ENCODE measurements at places on chromosomes 3 and 15.

DNA sequence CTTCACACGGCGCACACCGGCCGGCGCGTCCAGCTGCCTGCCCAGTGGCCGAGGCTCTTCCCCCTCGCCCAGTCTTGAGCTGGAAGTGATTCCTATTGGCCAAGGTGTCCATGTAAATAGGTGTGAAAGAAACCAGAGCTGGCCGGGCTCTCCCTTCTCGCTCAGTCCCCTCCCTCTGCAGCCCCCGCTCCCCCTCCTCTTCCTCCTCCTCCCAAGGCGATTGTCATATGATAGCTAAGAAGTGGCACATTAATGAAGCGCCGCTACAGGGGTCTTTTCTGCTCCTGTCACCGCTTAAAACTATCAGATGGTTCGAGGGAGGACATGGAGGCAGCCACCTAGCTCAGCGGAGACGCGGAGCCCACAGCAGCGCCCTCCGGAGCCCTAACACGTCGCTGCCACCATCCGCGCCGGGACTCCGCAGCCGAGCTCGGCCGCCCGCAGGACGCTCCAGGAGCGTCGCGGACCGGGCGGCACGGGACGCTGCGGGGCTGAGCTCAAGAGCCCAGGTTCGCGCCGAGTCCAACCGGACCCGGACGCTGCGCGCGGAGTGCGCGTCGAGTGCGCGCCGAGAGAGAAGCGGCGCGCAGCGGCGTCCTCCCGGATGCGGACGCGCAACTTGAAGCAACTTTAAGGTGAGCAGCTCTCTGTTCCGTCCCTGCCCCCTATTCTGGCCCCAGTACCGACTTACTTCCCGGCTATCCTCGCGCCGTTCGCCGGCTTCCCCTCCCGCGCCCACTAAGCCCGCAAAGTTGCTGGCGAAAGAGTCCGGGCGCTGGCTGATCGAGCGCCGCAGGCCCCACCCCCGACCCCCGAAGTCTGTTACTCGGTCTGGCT, at the start of gene FOXB1:
Gene FOXB1 (plus strand): TSS at position 303 of the 837 bp plus-strand sequence. CDS start 653 bp downstream, outside the sequence.
- no peak for DNase-seq

- no peak for DNase-seq
Measured at GRCh38 chr3:67044955-67045354, 46.8 kb downstream of the KBTBD8 start.

DNA sequence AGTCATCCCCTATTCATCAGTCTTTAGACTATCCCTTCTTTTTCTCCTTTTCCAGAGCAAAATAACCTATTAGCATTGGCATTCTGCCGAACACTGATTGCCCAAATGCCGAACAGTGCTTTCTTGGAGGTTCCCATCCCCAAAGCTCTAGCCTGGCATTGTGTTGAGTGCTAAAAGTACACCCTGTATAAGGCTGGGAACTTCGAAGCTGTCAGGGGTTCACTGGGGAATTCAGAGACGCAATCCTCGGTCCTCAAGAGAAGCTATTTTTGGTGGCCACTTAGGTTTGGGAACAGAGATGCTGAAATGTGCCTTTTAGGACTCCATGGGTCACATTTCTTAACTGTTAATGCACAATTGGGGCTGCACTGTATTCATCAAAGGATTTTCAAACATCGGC, 8.4 kb downstream of the FRMD5 start:
- no peak for DNase-seq

GRCh38 chr3:27728195-27729087, 6.3 kb upstream of the EOMES start:
- peak; percentile 43 for DNase-seq

DNA sequence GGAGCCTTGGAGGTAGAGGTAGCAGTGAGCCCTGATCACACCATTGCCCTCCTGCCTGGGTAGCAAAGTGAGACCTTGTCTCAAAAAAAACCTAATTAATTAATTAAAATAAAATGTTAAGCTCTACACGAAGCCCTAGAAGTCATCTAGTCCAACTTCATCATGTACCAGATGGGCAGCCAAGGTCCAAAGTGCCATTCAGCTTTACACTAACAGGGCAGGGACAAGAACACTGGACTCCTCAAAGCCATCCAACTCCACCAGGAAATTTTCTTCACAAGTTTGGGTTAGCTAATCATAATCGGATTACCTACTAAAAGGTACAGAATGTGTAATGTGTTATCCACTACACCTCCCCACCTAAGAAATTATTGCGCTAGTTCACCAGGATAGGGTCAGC, 48.8 kb downstream of the WWTR1 start:
- no peak for DNase-seq

DNA sequence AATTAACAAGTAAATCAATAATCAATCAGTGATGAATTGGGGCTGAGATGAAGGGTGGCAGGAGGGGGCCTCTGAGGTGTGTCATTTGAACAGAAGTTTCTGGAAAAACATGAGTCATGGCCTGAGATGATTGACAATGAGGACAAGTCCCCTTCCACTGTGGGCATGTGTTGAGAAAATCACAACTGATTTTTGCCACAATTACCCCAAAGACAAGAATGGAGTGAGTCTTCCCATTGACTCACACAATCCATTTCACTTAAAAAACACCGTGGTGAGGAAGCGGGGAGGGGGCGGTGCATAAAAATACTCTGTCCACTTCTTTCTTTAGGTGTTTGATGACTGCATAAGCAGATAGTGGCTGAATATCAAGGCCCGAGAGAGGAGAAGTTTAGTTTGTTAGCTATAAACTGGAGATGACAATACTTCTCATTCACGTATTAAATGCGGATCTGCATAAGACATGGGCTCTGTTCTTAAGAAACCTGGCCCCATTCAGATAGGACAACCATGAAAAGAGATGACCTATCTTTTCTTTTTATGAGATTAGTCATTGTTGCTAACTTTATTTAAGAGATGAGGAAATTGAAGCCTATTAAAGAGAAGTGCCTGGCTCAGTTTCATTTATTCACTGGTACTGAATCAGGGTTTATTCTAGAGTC, 34.7 kb downstream of the SHC4 start:
- peak; percentile 62 for DNase-seq

- DNase-seq = no peak
Measured at GRCh38 chr15:58454950-58455401, 23.2 kb downstream of the LIPC start.

DNA sequence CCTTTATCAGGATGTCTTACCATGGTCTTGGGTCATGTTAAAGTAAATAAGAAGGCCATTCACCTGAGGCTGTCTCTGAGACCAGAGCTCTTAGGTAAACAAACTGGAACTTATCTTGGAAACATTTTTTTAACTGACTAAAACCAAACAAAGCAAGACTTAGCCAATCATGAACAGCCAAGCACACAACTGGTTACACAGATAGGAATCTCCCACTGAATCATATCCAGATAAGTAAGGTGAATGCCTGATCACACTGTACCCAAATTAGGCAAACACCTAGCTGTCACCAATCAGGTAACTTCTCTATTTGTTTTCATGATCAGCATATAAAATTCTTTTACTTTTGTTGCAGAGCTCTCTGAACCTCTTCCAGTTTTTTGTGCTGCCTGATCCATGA, 205.4 kb downstream of the CNTN3 start:
- DNase-seq = no peak

Measured in stimulated activated CD4-positive, alpha-beta T cell treated with anti-CD3 and anti-CD28 coated beads, Interleukin-2, amount 100 ng/mL, for 24 hours (primary cell).